ENCODE measurements at places on chromosomes 2 and 18.
A peak's percentile ranks its signal among the peaks of the same experiment; 100 is the strongest.

DNA sequence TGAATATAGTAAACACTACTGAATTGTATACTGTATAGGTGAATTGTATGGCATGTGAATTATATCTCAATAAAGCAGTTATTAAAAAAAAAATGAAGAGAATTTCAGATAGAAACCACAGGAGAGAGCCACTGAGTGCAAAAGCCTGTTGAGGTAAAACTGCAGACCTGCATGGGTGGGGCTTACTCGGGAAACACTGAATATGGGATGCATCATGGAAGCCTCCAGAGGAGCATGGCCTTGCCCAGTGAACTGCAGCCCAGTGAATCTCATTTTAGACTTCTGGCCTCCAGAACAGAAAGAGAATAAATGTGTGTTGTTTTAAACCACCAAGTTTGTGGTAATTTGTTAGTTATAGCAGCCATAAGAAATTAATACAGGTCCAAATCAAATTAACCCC lies 15.7 kb downstream of the GPATCH11 start:
- no peak for DNase-seq

DNA sequence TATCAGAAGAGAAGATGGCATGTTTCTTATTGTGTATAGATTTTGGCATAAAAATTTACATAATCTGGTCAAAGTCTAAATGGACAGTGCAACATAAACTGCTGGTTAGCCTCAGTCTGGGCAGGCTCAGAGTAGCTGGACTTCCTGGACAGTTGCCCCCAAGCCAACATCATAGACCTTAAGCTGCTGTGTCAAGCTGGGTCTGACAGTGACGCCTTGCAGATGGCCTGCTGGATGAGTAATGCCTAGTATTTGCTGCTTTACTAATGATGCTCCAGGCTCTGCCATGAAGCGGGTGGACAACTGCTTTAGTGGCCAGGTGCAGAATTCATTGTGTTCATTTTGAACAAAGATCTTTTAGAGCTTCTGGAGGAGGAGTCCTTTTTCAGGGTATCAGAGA lies 603.7 kb upstream of the ZEB2 start:
- DNase-seq = no peak

DNA sequence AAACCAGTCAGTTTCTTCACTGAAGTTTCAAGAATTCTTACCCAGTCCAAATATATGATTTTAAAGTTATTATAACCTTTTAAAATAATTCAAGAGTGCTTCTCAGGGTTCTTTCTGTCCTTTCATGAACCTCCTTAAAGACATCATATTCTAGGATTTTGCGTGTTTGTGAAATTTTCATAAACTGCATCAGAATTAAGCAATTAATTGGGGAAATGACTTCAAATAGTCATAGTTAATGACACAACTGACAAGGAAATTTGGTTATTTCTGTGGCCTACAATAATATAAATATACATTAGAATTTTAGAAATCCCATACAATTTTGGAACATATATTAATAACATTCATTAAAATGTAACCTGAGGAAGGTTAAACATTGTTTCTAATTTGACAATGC lies 10.5 kb downstream of the CYP27A1 start:
- no peak for DNase-seq

DNA sequence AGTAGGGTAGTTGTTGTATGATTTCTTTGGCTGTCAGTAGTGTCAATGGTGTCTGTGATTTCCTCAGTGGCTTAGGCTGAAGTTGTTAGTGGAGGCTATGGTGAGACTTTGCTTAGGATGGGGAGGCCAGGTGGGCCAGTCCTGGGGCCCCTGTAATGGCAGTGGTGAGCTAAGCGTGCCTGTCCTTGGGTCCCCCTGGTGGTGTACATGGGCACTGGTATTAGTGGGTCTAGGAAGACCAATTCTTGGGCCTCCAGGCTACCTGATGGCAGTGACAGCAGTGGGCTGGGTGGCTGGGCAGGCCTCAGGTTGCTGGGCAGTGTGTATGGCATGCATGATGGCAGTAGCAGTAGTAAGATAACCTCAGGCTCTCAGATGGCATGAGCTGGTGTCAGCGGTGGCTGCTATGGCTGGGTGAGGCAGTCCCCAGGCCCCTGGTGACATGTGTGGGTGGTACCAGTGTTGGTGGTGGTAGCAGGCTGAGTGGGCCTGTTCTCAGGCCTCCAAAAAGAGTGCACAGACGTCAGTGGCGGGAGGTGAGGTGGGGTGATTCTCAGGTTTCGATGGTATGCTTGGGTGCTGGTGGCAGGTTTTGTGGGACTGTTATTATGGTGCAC lies 103.2 kb downstream of the KLHL14 start:
- DNase-seq = no peak

DNA sequence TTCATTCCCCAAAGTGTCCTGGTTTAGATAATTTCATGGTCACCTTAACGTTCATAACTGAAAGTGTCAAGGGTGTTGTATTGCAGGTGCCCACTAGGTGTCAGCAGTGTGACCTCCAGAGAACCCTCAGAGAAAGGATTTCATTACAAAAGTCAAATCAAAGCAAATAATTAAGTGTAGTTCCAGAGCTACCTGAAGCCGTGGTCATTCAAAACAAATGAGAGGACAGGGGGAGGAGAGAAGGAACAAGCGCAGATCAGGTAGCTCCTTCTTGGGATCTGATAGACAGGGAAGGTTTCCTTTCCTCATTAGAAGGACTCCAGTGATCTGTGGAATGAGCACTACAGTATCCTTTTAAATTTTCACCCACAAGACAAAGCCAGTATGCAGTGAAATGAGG lies at the start of gene SLC9A4:
TSS of gene SLC9A4 (plus strand) at position 207 of the 400 bp plus-strand sequence. CDS start 534 bp downstream, outside the sequence.
- peak; percentile 54 for DNase-seq

DNA sequence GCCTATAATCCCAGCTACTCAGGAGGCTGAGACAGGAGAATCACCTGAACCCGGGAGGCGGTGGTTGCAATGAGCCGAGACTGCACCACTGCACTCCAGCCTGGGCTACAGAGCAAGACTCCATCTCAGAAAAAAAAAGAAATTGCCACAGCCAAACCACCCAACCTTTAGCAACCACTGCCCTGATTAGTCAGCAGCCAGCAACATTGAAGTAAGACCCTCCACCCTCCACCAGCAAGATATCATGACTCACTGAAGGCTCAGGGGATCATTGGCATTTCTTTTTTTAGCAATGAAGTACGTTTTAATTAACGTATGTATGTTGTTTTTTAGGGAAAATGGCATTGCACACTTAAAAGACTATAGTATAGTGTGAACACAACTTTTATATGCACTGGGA lies 349.1 kb upstream of the ACVR2A start:
- DNase-seq = no peak

DNA sequence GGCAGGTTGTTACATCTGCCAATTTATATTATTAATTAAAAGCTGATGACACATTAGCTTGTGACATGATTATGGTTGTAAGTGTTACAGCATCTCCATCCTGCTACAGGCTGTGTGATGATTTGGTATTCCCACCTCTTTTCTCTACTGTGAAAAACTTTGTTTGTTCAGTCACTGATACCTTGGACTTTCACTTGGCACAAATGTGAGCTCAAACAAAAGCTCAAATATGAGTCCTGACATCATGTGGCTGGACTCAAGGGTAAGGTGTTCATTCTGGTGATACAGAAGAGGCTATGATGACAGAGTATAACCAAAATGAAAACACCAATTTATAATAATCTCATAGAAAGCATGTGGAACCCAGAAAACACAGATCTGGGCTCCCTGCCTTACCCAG lies 11.4 kb upstream of the IL36A start:
- DNase-seq = no peak

GRCh38 chr2:12980817-12981216 lies 264.1 kb downstream of the TRIB2 start:
- no peak for DNase-seq

GRCh38 chr2:62292190-62292589 lies 96.3 kb downstream of the B3GNT2 start:
- no peak for DNase-seq

DNA sequence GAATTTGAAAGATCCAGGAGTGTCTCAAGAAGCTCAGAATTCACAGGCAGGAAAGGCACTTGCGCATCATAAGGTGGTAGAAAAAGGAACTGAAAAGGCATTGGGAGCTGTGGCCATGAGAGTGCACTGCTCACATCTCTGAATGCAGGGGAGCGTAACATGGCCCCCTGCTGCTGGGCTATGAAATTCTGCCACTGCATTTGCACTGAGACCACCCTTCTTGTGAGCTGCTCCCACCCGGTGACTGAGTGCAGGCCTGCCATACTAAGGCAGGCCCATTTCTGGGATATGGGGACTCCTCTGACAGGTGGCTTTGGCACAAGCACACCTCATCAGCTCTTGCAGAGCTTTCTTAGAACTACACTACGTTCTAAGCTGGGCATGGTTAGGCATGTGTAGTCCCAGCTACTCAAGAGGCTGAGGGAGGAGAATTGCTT lies 25.3 kb upstream of the STARD7 start:
- DNase-seq = no peak

GRCh38 chr2:62443886-62444285 lies 62.1 kb downstream of the TMEM17 start:
- DNase-seq = no peak

GRCh38 chr2:236819275-236820002 lies 249.8 kb downstream of the ACKR3 start:
- DNase-seq = no peak

DNA sequence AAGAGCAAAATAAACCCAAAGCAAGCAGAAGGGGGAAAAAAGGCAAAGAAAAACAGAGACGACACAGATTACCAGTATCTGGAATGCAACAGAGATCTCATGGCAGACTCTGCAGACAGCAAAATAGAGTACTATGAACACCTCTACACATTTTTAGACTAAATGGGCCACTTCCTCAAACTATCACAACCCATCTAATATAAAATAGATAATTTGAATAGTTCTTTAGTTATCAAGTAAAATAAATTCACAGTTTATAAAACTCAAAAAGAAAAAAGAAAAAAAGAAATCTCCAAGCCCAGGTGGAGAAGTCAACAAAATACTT lies 16.6 kb downstream of the SESTD1 start:
- DNase-seq = no peak

- no peak for DNase-seq
These were observed 2.0 kb downstream of the HOXD3 start for GRCh38 chr2:176158855-176159662.
